Aorta (tissue), 5 donors: ENCODE measurements at places on chromosomes 3 and 15. TPM values are rescaled to one million over a fixed set of nuclear protein-coding genes. Genes with fewer than 3 reads are reported as not detected.

DNA sequence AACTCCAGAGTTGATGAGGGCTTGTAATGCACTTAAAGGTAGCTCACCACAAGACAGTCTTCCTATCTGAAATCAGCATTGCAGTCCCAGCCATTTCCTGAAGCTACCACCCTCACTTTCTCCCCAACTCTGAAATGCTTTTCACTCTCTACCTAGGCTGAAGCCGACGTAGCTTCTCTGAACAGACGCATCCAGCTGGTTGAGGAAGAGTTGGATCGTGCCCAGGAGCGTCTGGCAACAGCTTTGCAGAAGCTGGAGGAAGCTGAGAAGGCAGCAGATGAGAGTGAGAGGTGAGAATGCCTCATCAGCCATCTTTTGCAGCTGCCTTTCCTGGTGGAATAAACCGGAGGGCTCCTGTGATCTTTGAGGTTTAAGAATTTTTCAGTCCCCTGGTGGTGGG lies 14.3 kb downstream of the TPM1 start:
- DNase-seq: no peak

GRCh38 chr15:100570735-100571313 lies 31.2 kb downstream of the LINS1 start:
- DNase-seq: no peak

DNA sequence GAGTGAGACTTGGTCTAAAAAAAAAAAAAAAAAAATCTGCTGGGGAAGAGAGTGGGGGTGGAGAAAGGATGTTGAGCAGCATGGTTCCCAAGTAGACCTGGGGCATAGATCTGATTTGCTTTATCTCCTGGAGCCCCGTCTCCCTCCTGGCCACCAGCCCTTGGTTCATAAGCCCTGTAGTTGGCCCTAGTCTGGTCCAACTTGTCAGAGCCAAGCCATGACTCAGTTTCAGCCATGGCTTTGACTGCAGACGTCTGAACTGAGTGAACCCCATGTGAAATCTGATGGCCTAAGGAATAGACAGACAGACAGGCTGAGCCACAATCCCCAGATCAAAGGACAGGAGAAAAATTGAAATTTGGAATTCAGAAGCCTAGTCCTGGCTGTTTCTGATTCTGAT lies 2.0 kb upstream of the CILP start:
- DNase-seq: no peak

DNA sequence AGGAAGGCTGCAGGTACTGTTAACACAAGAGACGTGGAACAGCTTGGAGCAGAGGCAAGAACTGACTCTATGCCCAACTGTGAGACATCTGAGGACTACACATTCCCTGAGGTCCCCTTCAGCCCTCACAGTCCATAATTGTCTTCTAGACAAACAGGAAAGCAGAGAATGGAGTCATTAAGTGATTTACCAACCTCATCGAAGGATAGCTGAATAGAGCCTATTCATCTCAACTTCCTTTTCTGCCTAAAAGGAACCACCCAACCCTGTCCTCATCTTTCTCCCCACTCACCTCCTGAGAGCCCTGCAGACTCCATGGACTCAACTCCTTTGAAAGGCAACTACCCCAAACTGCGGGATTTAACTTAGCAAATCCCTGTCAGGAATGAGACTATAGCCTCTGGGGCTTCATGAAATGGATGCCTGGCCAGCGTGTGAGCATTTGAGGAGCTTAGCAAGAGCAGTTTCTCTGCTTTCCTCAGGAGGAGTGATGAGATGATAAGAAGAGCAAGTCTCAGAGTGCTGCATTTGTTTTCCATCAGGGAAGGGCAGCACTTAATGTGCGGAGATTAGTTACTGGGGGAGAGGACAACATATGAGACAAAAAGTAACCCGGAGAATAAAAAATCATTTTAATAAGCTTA lies 61.5 kb upstream of the FILIP1L start:
- DNase-seq: no peak

DNA sequence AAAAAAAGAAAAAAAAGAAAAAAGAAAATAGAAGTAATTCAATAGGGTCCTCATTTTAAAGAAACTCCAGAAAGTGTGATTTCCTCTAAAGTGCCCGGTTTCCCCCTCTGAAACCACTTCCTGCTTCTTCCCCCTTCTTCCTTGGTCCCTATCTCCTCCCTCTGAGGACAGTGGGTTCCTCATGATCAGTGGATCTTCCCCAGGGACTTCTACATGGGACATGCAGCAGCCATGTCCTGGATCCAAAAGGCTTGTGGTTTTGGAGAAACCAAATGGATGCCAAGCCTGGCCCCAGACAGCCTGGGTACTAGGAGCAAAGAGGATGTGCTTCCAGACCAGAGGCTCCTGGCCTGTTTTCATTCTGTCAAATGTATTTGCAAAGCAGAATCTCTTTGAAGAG lies 26.6 kb upstream of the SMAD6 start:
- no peak for DNase-seq

GRCh38 chr3:11991751-11992150 lies 12.4 kb upstream of the SYN2 start:
- no peak for DNase-seq

- DNase-seq: no peak
Measured at GRCh38 chr15:95884276-95884675, 446.2 kb upstream of the NR2F2 start.

LEKR1 gene
- 1.3 TPM for total RNA-seq

DNA sequence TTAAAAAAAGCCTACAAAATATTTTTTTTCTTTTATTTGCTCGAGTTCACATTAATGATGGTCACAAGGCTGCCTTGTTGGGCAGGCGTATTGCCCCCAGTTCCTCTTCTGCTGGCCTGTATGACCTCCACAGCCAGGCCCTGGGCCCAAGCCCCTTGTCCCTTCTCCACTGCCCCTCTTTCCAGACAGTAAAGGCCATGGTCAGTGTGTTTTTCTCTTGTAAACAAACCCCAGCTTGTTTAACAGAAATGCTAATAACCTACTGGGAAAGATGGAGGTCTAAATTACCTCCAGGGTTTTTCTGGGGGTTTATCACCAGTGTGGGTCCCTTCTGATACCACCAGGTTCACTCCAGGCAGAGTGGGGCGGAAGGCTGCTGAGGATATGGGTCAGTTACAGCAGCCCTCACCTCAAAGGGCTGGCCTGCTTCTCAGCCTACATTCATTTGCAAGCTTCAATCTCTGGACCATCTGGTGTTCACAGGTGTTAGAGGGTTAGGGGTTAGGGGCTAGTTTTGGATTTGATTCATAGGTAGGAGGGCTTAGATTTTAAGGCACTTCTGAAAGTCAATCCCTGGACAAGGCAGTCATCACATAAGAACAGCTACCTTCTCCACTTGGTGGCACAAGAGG lies 2.0 kb upstream of the MANF start:
- DNase-seq: peak; percentile 21

DNA sequence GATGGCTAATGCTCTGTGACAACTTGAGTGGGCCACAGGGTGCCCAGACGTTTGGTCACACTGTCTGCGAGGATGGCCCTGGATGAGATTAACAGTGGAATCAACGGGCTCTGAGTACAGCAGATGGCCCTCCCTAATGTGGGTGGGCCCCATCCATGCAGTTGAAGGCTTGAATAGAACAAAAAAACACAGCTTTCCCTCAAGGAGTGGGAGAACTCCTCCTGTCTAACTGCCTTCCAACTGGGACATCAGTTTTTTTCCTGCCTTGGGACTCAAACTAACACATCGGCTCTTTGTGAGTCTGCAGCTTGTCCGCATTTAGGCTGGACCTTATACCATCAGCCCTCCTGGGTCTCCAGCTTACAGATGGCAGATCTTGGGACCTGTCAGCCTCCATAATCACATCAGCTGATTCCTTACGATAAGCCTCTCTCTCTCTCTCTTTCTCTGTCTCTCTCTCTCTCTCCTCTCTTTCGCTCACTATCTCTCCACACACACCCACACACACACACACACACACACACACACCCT lies 20.8 kb downstream of the FAM174B start:
- DNase-seq: no peak

DNA sequence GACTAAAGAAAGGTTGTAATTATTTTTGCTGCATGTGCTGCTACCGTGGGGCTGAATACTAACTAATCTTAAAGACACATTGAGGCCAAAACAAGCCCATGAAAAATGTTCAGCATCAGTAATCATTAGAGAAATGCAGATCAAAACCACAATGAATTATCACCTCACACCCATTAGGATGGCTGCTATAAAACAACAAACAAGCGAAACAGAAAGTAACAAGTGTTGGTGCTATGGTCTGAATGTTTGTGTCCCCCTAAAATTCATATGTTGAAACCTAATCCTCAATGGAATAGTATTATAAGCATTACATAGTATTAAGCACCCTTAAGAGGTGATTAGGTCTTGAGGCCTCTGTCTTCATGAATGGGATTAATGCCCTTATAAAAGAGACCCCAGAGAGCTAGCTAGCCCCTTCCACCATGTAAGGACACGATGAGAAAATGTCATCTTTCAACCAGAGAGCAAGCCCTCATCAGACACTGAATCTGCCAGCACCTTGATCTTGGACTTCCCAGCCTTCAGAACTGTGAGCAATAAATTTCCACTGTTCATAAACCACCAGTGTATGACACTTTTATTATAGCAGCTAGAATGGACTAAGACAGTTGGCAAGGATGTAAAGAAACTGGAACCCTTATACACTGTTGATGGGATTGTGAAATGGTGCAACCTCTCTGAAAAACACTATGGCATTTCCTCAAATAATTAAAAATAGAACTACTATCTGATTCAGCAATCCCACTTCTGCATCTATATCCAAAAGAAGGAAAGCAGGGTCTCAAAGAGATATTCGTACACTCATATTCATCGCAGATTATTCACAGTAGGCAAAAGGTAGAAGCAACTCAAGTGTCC lies 76.1 kb downstream of the REC114 start:
- no peak for DNase-seq

DNA sequence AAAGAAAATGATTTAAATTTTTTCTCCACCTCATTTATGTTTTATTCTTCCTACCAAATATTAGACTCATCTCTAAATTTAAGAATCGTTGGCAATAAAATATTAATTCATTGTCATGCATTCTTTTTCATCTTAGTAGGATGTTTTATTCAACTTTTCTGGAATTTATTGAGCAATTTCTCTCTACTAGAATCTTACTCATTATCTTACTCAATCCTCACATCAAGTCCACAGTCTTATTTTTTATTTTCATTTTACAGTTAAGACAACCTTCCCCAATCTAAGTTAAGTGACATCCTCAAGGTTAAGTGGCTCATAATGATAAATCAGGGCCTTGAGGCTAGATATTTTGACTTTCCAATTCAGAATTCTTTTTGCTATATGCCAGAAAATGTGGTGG lies 15.9 kb upstream of the ALDH1A2 start:
- DNase-seq: no peak

SKOR1 gene
- 1.2 TPM for total RNA-seq

GRCh38 chr3:115275896-115276295 lies 128.8 kb upstream of the ZBTB20 start:
- DNase-seq: no peak

ANP32A gene
- 106 TPM for total RNA-seq

DNA sequence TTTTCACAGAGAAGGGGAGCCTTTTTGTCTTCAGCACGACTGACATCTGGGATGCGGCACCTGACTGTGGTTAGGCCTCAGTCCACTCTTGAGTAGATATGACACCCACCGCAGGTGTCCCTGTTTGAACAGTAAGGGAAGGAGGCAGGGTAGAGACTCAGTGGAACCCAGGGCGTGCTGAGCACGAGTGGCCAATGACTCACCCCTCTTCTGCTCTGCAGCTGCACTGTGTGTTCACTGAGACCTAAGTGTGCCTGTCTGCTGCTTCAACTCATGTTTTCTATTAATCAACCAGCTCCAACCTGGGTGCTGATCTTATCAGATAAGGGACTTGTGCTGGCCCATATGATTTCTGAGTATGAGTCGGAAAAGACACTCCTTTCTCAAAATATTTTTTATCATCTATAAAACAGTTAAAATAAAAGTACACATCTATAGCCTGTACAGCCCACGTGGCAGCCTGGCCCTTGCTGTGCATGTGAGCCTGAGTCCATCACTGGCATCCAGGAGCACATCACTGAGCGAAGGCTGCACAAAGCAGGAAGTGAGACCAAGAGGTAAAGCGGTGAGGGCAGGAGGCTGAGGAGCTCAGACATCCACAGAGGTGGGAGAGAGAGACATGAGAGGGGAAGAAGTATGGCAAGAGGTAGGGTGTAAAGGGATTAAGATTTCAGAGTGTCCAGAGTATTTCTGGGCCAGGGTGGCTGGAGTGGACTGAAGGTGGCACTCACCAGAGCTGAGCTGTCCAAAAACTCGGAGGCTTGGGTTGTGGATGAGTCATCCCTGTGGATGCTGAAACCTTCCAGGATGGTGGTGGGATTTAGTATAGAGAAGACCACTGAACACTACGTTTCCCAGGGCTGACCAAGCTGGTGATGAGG lies 49.2 kb downstream of the SLC41A3 start:
- DNase-seq: no peak

GRCh38 chr15:65408324-65409035 lies 14.3 kb downstream of the IGDCC4 start:
- DNase-seq: no peak

GRCh38 chr3:30730967-30731366 lies 124.6 kb downstream of the TGFBR2 start:
- no peak for DNase-seq

ISLR2 gene
- total RNA-seq: 0.81 TPM

EDC3 gene
- total RNA-seq: 30.8 TPM

LRTM1 gene
- total RNA-seq: not detected

DNA sequence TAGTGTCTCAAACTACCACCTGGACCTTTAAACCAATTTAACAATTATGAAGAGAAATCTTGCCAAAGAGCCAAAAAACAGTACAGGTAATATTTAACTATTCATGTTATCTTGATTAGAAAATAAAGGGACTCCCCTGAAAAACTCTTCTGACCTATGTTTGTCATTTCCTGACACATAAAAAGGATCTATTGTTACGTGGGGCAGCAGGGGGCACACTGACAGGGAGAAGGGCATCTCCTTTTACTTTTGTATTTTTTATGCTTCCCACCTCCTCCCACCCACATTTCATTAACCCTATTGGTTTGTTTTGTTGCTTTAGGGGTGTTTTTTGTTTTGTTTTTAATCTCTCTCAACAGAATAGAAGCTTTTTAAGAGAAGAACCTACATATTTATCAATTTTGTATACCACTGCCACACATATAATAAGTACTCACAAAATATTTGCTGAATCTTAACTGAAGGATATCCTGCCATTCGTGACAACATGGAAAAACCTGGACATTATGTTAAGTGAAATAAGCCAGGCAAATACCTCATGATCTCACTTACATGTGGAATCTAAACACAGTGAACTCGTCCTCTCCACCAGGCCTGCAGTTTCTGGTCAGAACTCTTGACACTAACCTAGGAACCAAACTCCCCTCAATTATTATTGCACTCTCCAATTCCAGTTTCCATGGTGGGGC lies 17.7 kb downstream of the STAG1 start:
- DNase-seq: no peak

GRCh38 chr3:196537319-196537984 lies 22.3 kb upstream of the SMCO1 start:
- no peak for DNase-seq

LRRC31 gene
- not detected for total RNA-seq

GLDN gene
- total RNA-seq: 23.0 TPM

GOLGA8Q gene
- total RNA-seq: 1.0 TPM

- no peak for DNase-seq
Measured at GRCh38 chr3:190585805-190586630, 72.1 kb downstream of the IL1RAP start.
